ENCODE measurements at places on chromosomes 7 and 10. TPM values are rescaled to one million over a fixed set of nuclear protein-coding genes. Genes with fewer than 3 reads are reported as not detected.

- H3K4me1 ChIP-seq, result peaks cover 11% of the 10 kb centered on the region
- H3K36me3 ChIP-seq, result no peaks in the 10 kb centered on the region
- H3K4me3 ChIP-seq, result no peak overlapping the region
- no peak for DNase-seq
These were observed 292.5 kb upstream of the LYZL1 start for GRCh38 chr10:28996345-28996744.

DNA sequence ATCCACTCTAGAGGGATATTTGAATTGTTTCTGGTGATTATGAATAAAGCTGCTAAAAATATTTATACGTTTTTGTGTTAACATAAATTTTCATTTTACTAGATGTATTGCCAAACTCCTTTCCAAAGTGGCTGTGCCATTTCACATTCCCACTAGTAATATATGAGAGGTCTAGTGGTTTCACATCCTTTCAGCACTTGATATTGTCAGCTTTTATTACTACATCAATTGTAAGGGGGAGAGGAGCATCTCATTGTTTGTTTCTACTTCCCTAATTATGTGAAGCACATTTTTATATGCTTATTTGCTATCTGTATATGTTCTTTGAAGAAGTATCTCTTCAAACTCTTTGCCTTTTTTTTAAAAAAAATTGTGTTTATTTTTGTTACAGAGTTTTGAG, 184.5 kb downstream of the ADK start:
- no peaks in the 10 kb centered on the region for H3K4me1 ChIP-seq
- no peak overlapping the region for H3K4me3 ChIP-seq
- no peaks in the 10 kb centered on the region for H3K36me3 ChIP-seq
- no peaks in the 10 kb centered on the region for H3K27me3 ChIP-seq

DNA sequence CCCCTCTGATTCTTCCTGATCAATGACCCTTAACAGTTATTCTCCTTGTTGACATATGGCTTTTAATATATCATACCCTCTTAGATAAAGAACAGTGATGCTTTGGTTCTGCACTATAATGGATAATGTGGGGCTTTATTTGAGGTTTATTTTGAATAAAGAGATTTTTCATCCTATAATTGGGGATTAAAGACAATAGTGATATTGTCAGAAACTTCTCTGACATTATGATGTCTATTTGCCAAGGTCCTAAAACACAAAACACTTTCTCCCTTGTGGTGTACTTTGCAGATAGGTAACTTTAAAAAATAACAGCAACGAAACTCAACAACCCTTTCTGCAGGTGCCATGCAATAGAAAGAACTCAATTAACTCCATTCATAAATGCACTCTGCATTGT, 243.6 kb upstream of the RHOBTB1 start:
- H3K4me3 ChIP-seq, result no peak overlapping the region
- H3K36me3 ChIP-seq, result no peaks in the 10 kb centered on the region
- H3K27me3 ChIP-seq, result no peaks in the 10 kb centered on the region
- no peak for DNase-seq

NKX2-3 gene
- not detected for total RNA-seq

All from ascending aorta (tissue), 2 donors.